ENCODE measurements at places on chromosomes 7 and 10. TPM values are rescaled to one million over a fixed set of nuclear protein-coding genes. Genes with fewer than 3 reads are reported as not detected.

C10orf105 gene
- total RNA-seq, result not detected

DNA sequence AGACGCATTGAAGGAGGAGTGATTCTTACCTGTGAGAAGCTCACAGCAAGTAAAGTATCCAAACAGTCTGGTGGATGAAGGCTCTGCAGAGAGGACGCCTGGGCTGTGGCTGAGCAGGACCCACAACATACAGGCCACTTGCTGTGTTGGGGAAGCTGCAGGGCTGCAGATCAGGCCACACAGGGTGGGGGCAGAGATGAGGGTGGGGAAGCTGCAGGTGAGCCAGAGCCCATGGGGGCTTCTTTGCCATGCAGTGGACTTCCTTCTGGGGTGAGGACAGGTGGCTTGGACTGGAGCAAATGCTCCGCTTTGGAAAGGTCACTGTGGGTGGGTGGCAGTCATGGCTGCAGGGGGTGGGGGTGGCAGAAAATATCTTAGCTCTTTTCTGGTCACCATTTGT, 214.8 kb downstream of the GLRX3 start:
- no peak for DNase-seq

CYP2C19 gene
- total RNA-seq, result 0.78 TPM

NPC1L1 gene
- total RNA-seq, result 0.52 TPM

TMEM229A gene
- total RNA-seq, result not detected

ZNF25 gene
- 9.1 TPM for total RNA-seq

- no peak for DNase-seq
Observed at GRCh38 chr10:88455831-88456230, 127.3 kb downstream of the RNLS start.

GRCh38 chr7:101373812-101374614, 11.3 kb downstream of the COL26A1 start:
- no peak for DNase-seq

ZPBP gene
- not detected for total RNA-seq

GRCh38 chr10:88187472-88187871, 324.0 kb downstream of the PTEN start:
- DNase-seq, result no peak

- DNase-seq, result no peak
Observed at GRCh38 chr7:113610572-113610971, 308.2 kb downstream of the PPP1R3A start.

CAMK1D gene
- total RNA-seq, result 14.2 TPM

FAM25A gene
- not detected for total RNA-seq

Measured in body of pancreas (tissue), 4 donors.